ENCODE measurements at places on chromosomes 7 and 10.

GRCh38 chr7:133860628-133861335 is 266.4 kb upstream of the LRGUK start:
- DNase-seq: no peak

DNA sequence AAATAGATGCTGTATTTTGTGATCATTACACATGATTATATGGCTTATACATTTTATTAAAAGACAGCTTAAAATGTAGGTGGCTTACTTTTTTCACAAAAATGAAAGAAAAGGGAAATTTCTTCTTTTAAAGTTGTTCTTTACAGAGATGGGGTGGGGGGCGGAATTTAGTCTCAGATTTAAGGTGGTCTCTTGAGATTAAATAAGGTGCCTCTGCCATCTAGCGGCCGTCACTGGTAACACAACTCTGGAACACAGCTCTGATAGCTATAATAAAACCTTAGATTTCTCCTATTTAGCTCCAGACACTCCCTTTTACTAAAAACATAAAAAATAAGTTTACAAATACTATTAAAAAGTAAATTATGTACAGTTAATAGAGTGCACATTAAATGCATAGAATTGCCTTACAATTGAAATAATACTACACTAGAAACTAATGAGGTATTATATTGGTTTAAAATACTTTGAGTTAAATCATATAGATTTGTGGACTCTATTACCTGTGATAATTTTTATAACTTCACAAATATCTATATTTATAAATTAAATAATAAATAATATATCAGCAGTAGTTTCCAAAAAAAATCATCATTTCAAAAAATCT is 210.9 kb downstream of the DGKB start:
- DNase-seq: peak; percentile 8

DNA sequence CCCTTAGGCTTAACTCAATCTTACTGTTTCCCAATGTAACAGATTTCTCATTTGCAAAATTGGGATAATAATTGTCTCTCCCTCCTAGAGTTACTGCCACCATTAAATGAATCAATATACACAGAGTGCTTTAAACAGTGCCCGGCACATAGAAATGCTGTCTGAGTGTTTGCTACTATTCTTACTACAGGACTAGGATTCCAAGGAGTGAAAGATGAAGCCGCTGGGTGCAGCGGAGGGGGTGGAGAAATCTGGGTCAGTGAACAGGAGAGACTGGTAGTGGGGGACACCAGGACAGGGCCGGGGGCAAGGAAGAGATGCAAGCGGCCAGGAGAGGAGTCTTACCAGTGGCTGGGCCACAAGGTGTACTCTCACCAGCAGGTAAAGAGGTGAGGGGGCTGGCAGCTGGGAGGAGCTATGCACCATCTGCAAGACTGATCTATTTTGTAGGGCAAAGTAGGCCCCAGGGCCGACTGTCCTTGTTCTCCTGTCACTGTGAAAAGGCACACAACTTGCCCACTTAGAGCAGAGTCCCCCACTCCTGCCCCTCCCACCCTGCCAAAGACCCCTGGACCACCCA is 18.5 kb upstream of the PRRT4 start:
- no peak for DNase-seq

DNA sequence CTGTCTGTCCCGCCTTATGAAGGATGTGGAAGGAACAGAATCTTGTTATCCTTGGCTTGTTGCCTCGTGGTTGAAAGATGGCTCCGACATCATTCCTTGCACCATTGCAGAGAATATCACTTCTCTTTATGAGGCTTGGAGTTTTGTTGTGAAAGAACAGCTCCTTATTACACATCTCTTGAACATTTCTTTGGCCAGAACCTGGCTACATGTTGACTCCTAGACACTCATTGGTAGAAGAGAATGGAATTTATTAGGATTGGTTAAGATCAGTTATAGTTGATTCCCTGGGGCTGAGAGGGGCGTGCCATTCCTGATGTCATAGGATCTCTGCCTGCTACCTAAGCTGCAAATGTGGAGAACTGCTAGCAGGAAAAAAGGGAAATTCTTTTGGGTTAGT is 180.5 kb upstream of the CTBP2 start:
- no peak for DNase-seq

GRCh38 chr7:86012971-86013370 is 630.7 kb upstream of the GRM3 start:
- DNase-seq: no peak

DNA sequence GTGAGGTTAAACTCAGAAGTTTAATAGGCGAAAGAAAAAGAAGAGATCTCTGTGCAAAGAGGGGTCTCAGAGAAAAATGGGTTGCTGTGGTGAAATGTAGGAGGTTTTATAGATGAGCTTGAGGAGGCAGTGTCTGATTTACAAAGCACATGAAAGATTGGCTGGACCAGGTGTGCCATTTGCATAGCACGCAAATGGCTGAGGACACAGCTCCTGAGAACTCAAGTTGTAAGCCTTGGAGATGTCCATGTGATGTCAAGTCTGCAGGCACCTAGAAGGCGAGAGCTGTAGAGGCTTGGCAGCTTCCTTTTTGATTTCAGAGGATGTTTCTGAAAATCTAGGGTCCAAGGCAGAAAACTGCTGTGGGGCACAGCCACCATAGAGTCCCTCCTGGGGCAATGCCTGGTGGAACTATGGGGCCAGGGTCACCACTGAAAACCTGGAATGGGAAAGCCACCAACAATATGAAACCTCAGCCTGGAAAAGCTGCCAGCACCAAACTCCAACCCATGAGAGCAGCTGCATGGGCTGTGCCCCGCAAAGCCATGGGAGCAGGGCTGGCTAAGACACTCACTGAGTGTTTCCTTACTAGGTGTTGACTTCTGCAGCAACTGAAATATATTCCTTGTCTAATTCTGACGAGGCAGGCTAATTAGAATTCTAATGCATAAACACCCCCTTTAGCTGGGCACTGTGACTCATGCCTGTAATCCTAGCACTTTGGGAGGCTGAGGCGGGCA is 96.9 kb upstream of the TNS3 start:
- DNase-seq: no peak

DNA sequence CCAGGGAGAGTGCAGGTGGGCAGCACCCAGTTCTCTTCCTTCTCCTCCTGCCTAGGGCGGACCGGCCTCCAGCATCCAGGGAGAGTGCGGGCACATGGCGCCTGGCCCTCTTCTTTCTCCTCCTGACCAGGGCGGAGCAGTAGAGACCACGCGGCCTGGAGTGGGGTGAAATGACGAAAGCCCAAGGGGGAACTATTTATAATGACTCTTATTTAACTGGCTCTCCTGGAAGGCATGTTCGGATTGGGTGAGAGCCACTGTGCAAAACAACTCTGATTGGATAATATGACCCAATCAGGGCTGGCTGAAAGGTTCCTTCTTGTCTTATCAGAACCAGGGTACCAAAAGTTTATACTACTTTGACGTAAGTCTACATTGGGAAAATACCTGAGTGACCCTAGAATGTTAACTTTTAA is 63.1 kb downstream of the ZNF37A start:
- no peak for DNase-seq

DNA sequence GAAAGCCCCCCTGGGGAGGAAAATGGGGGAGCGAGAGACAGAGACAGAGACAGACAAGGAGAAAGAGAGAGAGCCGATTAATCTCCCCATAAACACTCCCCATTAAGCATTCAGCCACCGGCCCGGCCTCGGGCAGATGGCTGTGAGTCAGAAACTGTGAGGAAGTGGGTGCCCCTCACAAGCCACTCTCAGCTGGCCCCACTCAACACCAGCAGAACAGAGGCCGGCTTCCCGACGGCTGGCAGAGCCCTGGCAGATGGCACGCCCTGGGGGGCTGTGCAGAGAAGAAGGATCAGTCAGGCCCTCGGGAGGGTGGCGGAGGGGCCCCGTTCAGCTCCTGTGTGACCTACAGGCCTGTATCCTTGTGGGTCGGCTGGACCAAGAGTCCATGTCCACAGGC is 41.2 kb downstream of the CAMK2B start:
- DNase-seq: no peak

- no peak for DNase-seq
Measured at GRCh38 chr7:132641238-132641637, 65.0 kb upstream of the PLXNA4 start.

GRCh38 chr10:94417321-94417720 is 15.0 kb downstream of the TBC1D12 start:
- no peak for DNase-seq

GRCh38 chr10:103758294-103758681 is 97.1 kb downstream of the SH3PXD2A start:
- no peak for DNase-seq

GRCh38 chr7:80876894-80877414 is 41.9 kb downstream of the SEMA3C start:
- DNase-seq: no peak

GRCh38 chr7:97499204-97499603 is 232.7 kb upstream of the TAC1 start:
- no peak for DNase-seq

DNA sequence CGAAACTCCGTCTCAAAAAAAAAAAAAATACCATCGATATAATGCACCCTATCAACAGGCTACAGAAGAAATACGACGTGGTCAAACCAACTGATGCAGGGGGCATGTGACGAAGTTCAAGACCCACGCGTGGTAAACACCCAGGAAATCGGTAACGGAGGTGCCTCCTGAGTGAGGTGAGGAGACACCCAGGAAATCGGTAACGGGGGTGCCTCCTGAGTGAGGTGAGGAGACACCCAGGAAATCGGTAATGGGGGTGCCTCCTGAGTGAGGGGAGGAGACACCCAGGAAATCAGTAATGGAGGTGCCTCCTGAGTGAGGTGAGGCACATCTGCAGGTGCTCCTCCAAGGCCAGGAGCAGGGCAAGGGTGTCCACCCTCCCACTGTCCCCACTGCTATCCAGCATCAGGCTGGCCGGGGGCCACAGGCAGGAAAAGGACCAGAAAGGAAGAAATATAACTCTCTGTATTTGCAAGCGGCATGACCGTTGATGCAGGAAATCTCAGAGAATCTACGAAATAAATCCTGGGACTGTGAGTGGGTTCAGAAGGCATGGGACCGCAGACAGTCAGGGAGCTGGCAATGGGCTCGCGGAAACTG is 10.7 kb upstream of the GPR146 start:
- DNase-seq: no peak

DNA sequence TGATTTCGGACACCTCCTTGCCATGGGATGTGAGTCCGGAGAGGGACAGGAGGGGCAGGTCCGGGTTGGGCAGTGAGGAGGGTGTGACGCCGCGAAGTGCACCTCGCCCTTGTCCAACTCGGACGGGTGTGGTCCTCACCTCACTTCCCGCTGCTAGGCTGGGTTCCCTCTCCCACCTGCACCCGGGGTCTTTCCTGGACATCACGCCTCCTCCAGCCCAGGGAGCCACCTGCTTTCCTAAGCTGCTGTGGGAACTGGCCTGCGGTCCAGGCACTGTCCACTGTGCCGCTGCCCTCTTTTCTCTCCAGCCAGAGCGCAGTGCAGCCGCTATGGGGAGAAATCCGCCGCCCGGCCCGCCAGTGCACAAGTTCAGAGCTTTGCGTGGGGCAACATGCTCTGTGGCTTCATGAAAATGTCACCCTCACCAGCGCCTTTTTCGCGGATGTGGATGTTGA is 45.0 kb upstream of the ZNF716 start:
- DNase-seq: no peak

DNA sequence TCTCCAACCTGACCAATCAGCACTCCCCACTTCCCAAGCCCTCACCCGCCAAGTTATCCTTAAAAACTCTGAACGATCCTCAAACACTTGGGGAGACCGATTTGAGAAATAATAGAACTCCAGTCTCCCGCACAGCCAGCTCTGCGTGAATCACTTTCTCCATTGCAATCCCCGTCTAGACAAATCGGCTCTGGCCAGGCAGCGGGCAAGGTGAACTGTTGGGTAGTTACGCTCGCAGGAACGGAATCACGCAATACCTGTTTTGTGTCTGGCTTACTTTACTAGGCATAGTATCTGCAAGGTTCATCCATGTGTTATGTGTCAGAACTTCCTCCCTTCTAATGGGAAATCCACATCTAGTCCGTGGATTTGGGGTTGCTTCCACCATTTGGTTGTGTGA is 271.7 kb downstream of the ZMYND11 start:
- DNase-seq: no peak

GRCh38 chr7:95089414-95090315 is 182.3 kb downstream of the PPP1R9A start:
- DNase-seq: no peak

DNA sequence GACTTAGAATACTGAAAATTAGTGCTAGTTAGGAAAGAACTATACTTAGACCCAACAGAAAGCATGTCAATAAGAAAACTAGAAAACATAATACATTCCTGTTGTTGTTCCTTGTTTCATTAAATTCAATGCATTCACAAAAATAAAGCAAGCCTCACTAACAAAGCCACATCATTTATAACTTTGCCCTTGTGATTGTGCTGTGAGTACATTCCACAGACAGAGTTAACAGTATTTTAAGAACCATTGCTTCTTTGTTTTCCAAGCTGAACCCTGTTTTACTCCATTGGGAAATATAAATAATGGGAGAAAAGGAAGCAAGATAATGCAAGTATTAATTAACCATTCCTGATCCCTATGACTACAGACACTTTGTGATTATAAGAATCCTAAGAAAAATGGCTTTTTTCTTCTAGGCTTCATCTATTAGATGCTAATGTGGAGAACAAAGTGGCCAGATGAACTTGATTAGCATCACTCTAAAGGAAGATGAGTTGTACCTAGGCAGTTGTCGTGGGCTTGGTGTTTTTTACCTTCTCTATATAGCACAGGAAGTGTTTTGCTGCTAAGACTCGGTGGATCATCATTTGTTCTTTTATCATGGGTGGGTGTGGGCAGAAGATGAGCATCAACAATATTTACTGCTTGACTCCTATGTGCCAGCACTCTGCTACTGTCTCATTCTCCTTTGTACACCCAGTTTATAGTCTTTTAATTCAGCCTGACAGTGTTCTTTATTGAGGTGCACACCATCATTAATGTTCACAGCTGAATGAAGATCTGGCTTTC is 34.2 kb upstream of the ZNRF2 start:
- DNase-seq: no peak

GRCh38 chr7:3164380-3164792 is 120.7 kb upstream of the CARD11 start:
- no peak for DNase-seq

- no peak for DNase-seq
Measured at GRCh38 chr10:98012644-98013043, 17.8 kb downstream of the CRTAC1 start.

DNA sequence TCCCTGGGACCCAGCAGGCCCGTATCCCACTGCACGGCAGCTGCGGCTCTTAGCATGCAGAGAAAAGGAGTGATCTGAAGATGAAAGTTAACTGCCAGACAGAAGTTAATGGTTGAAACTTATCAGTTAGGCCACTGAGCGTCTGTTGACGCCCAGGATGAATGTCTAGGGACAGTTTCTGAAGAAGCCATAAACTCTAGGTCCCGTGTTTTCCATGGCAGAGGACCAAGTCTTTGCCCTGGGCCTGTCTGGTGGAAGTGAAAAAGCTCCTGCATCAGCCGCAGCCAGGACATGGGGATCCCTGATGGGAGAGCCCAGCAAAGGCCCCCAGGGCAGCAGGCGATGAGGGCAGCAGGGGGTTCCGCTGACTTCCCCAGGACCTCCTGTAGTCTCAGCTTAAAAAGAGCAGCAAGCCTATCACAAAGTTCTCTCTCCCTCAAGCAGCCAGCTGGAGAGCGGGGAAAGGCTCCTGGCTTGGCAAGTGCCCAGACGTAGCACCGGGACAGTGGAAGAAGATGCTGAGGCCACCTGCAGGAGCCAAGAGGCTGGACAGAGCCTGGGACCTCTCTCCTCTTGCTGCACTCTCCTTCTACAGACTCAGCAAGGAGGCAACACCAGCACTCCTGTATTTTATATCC is 79.6 kb downstream of the TNS3 start:
- no peak for DNase-seq

GRCh38 chr10:130112821-130113220 is 2.2 kb upstream of the C10orf143 start:
- DNase-seq: no peak

Data from stimulated activated CD8-positive, alpha-beta memory T cell treated with anti-CD3 and anti-CD28 coated beads, Interleukin-2, amount 100 ng/mL, for 1 hour (primary cell).